ENCODE measurements at places on chromosomes 12 and 14.

DNA sequence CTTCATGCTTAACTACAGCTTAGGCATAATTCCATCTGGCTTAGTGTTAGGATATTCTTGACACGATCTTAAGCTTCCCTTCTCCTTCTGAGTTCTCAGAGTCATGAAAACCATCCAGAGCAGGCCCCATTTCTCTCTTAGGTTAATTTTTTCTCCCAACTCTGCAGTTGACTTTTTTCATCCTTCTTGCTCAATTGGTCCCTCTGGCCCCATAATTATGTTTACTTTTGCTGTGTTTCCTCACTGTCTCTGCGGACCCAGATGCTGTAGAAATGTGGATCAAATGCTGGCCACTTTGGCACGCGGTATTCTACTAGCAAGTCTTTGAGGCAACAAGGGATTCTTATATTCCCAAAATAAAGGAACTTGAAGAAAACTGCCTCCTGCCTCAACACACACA lies 9.5 kb downstream of the TMEM132C start:
- DNase-seq, result no peak

DNA sequence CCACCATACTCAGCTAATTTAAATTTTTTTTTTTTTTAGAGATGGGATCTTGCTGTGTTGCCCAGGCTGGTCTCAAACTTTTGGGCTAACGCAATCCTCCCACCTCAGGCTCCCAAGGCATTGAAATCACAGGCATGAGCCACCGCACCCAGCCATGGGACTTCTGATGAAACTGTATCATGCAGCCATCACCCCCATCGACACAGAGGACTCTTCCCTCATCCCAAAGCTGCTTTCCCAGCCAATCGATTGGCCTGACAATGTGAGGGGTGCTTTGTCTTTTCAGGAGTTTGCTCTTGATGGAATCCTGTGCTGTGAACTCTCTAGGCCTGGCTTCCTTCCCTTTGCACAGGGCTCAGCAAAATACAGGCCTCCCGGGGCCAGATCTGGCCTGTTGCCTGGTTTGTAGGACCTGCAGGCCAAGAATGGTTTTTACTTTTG lies 59.6 kb upstream of the NCOR2 start:
- no peak for DNase-seq

DNA sequence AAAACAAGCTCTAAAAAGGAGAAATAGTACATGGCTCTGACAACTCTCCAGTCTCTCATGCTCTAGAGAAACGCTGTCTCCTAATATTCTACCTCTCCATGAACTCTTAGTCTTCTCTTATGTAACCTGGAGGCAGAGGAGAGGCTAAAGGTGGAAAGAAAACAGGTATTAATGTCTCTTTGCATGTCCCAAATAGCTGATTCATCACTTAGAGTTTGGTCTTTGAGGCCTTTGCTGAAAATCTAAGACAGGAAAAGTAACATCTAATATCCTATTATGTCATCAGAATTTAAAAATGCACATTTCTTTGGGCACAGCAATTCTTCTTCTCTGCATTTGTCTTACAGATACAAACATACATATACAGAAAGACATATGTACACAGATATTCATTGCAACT lies 127.2 kb downstream of the DHRS2 start:
- DNase-seq, result no peak

DNA sequence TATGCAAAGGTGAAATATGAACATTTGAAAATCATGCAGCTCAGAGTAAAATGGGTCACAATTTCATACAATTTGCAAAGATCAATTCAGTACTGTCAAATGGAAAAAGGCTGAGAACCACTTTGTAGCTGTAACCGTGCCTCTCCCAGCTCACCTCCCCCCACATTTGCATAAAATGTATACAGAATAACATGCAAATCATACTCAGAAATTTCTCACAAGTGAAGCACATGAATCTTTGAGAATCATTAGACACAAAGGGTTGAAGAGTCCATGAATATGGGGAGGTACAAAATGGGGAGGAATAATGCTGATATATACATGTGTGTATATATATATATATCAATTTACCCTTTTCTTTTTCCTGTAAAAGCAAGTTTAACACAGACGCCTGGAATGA lies 162.1 kb downstream of the APAF1 start:
- no peak for DNase-seq

- DNase-seq, result no peak
Measured at GRCh38 chr12:41344776-41345470, 156.8 kb downstream of the PDZRN4 start.

- DNase-seq, result no peak
Measured at GRCh38 chr12:96861656-96862055, 45.4 kb upstream of the NEDD1 start.

DNA sequence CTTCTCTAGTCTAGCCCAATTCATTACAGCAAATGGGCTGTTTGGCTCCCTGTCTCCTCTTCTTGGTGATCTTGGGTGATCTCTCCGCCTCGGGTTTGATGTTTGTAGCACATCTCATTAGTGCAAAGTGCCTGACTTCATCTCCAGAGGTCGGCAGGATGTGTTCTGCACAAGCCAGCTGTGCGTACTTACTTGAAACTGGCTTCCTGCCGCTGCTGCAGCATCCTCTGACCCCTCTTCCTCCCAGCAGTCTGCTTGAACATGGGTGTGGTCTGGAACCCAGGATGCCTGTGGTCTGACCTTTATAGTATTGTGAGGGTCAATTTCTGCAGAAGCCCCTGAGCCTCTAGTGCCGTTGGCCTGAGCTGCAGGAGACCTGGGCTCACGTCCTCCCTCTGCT lies 99.2 kb downstream of the BEGAIN start:
- no peak for DNase-seq

Measured in NCI-H460 (cell line).